Keratinocyte (primary cell): ENCODE measurements at places on chromosomes 2 and 18. TPM values are rescaled to one million over a fixed set of nuclear protein-coding genes. Genes with fewer than 3 reads are reported as not detected.

Gene PROC
- 0.16 to 0.42 TPM (median 0.33 TPM) in 3 replicates for polyA plus RNA-seq

Gene DNAH7
- 0.17 to 0.28 TPM (median 0.17 TPM) in 3 replicates for polyA plus RNA-seq

Gene ZAP70
- polyA plus RNA-seq = 0.95 to 7.3 TPM (median 1.6 TPM) in 3 replicates

Gene LRRTM4
- not detected in 3 replicates for polyA plus RNA-seq
